ENCODE measurements at places on chromosomes 7 and 10. TPM values are rescaled to one million over a fixed set of nuclear protein-coding genes. Genes with fewer than 3 reads are reported as not detected.

Gene CAV2
- total RNA-seq, result 35.8 TPM

Gene CACNA2D1
- total RNA-seq, result 33.3 TPM

Gene MGAM2
- not detected for total RNA-seq

Gene POLR2J2
- total RNA-seq, result 3.5 TPM

Gene GHRHR
- not detected for total RNA-seq

Gene DKK1
- 18.4 TPM for total RNA-seq

Gene PKD2L1
- total RNA-seq, result not detected

Gene NAMPT
- total RNA-seq, result 83.5 TPM

Gene LLCFC1
- not detected for total RNA-seq

Gene SEMA4G
- total RNA-seq, result 1.6 TPM

Gene HKDC1
- 0.77 TPM for total RNA-seq

Gene PRKG1
- 39.7 TPM for total RNA-seq

Gene GPR15LG
- total RNA-seq, result not detected
